ENCODE measurements at places on chromosomes 1 and 21. TPM values are rescaled to one million over a fixed set of nuclear protein-coding genes. Genes with fewer than 3 reads are reported as not detected.
A peak's percentile ranks its signal among the peaks of the same experiment; 100 is the strongest.

The CCDC24 gene
- polyA plus RNA-seq: 64.9 TPM

DNA sequence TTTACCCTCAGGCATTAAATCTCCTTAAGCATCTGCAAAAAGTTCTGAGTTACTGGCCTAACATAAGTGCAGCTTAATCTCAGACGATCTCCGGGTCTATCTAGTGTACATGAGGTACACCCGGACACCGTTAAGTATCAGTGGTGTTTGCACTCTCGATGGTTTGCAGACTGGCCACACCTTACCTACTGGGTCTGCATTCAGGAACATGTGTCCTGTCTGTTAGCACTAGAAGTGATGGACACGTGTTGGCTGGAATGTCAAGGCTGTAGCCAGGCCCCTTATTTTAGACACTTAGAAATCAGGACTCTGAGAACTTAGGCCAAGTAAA lies 783 bp upstream of the AGL start:
- peak; percentile 19 for DNase-seq

DNA sequence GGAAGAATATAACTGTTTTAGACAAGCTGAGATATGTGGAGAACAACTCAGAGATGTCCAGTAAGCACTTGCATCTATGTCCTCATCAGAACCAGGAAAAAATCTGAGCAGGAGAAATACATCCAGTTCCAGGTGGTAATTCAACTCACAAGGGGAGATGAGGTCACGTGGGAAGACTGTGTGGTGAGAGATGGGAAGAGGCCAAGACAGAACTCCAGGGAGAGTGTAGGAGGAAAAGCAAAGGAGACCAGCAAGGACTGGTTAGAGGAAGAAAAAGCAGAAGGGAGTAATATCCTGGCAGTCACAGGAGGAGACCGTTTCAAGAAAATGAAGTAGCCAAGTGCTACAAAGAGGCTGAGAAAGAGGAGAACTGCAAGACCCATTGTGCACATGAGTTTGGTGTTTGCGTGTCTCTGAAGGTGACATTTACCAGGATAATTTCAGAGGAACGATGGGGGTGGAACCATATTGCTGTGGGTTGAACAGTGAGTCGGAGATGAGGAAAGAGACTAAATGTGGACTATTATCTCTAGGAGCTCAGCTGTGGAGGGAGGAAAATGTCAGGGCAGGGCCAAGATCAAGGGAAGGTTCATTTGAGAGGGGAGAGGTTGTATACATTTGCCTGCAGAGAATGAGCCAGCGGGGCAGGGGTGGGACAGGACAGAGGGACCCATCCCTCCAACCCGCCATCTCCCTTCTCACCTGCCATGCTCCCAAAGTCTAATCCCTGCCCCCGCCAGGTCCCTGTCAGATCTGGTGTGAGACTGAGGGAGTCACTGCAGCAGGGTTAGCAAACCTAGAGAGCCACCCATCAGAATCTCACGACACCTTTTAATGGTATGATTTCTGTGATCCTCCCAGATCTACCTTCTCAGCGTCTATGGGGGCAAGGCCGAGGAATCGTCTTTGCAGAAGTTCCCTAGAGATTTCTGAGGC lies 24.9 kb downstream of the SUSD4 start:
- peak; percentile 41 for DNase-seq

GRCh38 chr21:45887120-45887611 lies 94.4 kb upstream of the COL6A1 start:
- no peak for DNase-seq

Data from testis (tissue), 5 donors.